ENCODE measurements at places on chromosomes 7 and 10.

- DNase-seq = no peak
Measured at GRCh38 chr7:143256325-143256724, 6.9 kb upstream of the GSTK1 start.

DNA sequence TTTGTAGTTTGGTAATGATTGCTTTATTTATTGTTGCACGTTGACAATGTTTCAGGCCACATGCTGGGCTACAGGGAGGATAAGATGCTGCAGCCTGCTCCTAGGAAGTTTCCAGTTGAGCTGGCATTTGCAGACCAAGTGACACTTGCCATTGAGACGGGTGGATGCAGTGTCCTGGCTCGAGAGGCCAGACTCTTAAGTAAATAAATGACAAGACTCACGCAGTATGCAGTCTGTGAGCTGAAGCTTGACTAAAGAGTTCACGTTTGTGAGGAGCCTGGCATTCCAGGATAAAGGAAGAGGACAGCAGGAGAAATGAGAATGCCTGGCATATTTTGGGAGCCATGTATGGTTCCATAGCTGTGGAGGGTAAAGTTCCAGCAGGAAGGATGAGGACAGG lies 105.8 kb downstream of the BAMBI start:
- no peak for DNase-seq

DNA sequence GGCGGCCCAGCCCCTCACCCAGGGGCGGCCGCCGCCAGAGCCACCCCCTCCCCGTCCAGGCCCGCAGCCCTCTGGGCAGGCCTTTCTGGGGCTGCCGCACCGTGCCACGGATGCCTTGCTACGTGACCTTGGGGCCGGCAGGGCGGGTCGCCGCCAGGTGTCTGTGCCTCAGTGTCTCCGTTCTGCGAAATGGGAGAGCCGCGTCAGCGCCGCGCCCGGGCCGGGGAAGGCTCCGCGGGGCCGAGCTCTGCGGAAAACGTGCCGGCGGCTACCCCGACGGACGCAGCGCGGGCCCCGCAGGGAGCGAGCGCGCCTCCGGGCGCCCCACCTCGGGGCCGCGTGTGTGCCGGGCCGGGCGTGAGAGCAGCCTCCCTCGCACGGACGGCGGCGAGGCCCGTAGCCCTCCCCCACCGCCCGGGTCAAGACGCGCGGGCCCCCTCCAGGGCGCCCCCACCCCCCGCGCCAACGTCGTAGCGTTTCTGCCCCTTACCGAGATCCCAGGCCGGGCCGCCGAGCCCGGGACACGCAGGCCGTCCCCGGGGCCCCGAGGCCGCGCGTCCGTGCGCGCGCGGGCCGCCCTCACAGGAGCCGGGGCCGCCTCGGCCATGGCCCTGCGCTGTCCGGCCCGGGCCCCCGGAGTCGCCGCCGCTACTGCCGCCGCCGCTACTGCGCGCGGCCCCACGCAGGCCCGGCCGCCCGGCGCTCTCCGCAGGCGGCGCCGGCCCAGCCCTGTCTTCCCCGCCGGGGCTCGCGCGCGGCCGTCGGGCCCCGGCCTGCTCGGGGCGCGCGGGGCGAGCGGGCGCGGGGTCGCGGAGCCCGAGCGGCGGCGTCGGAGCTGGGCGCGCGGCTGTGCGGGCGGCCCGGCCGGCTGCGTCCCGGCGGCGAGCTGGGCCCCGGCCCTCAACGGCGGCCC lies 1.1 kb downstream of the ZNF777 start:
- DNase-seq = no peak

DNA sequence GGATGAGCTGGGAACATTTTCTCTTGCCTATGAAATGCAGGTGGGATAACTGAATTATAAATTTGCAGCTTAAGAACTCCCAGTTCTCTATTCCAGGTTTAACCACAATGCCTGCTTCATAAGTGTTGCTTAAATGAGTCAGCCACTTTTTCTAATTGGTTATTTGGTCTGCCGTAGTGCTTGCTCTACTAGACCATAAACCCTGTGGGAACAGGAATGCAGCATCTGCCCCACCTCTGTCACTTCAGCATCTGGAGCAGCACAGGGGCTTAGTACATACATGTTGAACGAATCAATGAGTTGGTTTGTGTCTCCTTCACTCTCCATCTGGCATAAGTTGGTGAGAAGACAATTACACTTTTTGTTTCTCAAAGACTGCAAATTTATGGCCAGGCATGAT lies 95.2 kb upstream of the PTER start:
- DNase-seq = no peak

GRCh38 chr10:559767-560047 lies 129.8 kb downstream of the DIP2C start:
- no peak for DNase-seq

- DNase-seq = no peak
Measured at GRCh38 chr7:27501001-27501400, 161.7 kb downstream of the HIBADH start.

DNA sequence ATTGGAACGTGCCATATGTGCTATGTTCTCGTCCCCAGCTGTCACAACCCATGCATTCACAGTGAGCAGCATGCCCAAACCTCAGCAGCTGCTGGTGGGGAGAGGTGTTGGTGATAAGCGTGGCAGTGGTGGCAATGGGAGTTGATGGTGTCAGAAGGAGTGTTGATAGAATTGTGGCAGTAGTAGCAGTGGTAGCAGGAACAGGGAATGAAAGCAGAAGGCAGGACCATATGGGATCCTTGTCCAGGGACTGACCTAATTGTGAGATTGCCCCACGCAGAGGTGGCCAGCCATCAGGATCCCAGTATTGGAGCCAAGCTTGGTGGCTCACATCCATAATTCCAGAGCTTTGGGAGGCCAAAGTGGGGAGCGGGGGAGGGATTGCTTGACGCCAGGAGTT lies 276.3 kb downstream of the GALNT17 start:
- no peak for DNase-seq

- DNase-seq = no peak
Measured at GRCh38 chr7:80132594-80132993, 2.0 kb upstream of the GNAI1 start.

DNA sequence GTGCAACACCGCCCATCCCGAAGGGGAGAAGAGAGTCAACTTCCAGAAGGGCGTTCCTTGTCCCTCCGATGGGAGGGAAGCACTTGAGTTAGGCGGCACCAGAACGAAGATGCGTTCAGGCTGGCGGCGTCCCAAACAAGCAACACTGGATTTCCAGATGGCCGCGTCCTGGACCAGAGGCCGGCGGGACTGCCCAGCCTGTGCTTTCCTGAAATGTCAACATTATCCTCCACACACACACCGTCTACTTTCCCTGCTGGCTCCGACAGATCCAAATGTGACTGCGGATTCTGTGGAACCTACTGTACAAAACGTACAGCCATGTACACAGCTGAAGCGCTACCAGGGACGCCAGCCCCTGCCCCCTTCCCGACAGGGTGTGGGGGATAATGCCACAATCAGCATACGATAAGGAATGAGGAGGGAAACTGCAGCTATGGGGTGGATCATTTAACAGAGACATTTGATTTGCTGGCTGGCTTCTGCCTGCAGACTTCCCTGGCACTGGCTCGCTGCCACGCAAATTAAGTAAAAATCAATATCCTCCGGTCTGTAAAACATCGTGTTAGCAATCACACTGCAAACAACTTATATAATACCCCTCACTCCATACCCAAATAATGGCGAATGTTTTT lies 82.1 kb downstream of the ZRANB1 start:
- DNase-seq = no peak

- DNase-seq = no peak
Measured at GRCh38 chr10:107665459-107665858, 501.0 kb upstream of the SORCS1 start.

DNA sequence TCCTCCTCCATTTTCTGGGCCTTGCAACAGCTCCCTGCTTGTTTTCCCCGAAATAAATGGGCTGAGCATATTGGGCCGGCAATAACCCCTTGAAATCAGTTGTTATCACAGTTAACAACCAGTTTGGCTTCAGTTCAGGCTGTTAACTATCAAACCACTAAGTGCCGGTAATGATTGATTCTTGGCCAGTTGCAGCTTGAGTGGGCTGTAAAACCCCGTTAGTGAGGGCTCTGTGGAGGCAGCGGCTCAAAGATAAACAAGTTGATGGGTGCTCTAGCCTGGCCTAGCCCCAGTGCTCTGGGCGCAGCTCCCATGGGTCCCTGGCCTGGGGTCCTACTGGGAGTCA lies 8.3 kb downstream of the FGF8 start:
- no peak for DNase-seq

- DNase-seq = no peak
Measured at GRCh38 chr7:28481091-28481926, 69.0 kb downstream of the CREB5 start.

DNA sequence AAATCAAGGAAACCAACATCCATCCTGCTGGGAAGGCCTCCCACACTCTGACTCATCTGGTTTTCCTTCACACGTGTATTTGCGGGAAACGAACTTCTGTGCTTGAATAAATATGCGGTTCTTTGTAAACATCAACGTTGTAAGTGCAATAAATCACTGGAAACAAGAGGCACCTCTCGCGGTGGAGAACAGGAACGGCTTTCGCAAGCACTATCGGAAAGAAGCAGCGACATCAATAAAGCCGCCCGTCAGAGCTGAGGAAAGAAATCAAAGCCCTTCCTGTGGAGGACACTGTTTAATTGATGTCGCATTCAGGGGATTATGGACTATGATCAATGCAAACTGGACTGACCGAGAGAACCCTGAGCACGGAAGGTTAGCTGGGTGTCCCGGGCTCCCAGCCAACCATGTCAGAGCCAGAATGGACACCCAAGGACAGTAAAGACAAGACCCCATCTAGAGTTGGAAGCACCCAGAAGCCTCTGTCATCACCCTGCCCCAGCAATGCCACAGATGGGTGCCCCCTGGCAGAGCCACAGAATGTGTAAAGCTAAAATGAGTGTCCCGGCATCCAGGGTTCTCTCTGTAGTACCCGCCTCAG lies 37.6 kb downstream of the OAT start:
- DNase-seq = no peak

DNA sequence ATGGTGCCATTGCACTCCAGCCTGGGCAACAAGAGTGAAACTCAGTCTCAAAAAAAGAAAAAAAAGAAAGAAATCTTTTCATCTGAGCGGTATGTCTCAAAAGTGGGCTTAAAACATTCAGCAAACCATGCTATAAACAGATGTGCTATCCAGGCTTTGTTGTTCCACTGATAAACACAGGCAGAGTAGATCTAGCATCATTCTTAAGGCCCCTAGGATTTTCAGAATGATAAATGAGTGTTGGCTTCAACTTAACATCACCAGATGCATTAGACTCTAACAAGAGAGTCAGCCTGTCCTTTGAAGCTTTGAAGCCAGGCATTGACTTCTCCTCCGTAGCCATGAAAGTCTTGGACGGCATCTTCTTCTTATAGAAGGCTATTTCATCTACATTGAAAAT lies 23.1 kb downstream of the DYDC2 start:
- no peak for DNase-seq

DNA sequence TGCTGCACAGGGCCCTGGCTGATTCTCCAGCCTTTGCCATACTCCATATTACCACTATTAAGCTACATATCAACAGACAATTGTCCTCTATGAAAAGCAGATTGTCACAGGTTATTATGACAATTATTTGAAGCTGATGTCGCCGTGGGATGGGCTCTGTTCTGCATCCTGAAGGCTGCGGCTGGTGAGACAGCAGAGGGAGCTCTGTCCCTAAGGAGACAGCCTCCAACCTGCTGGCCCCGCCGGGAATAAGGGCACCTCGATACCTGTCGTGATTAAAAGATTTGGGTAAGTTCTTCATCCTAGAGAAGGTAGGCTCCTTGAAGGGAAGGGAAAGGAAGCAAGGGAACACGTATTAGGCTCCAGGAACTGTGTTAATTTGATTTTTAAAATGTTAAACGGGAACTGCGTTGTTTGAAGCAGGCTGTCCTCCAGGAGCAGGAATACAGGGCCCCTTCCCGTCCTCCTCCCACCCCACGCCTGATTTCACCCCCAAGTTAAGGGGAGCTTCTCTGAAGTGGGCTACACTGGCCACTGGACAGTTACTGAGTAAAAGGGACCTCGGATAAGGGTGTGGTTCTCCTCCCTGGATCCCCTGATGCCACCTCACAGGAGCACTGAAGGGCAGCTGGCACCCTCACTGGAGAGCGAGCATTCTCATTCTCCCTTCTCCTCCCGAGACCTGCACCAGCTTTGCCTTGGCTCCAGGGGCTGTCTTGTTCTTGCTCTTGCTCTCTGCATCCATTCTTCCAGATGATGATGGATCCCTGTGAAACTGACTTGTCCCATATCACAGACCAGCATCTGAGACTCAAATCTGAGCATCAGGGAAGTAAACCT lies 11.8 kb upstream of the TIAL1 start:
- no peak for DNase-seq

- no peak for DNase-seq
Measured at GRCh38 chr10:31838065-31838464, 90.6 kb downstream of the ARHGAP12 start.

GRCh38 chr10:31584876-31585275 lies 265.9 kb downstream of the ZEB1 start:
- no peak for DNase-seq

GRCh38 chr7:122643250-122643649 lies 55.7 kb downstream of the RNF133 start:
- no peak for DNase-seq

DNA sequence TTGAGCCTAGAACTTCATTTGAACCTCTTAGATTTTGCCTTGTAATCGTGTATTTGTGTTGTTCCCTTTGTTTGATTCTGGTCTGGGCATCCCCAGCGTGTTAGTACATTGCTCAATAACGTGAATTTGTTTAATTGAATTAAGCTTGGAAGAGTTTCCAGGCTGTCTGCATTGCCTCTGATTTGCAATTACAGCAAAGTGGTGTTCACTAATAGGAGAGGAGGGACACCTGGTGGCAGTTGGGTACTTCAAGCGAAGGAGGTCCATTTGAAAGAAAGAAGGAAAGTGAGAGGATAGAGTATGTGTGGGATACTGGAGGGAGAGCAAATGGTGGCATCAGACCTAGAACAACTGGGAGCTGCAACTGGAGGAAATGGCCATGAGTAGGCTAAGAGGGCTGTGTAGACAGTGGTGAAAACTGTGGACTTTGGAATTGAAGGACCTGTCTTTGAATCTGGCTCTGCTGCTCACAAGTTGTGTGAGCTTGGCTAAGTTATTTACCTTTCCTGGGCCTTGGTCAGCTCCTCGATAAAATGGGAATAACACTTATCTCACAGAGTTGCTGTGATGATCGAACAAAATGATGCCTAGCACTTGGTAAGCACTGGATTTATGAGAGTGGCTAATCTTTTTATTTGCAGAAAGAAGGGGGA lies 15.1 kb downstream of the LSMEM1 start:
- no peak for DNase-seq
